ENCODE measurements at places on chromosomes 3 and 15. TPM values are rescaled to one million over a fixed set of nuclear protein-coding genes. Genes with fewer than 3 reads are reported as not detected.

GRCh38 chr3:61828184-61828874 lies 267.0 kb downstream of the PTPRG start:
- no peak overlapping the region for H3K4me3 ChIP-seq
- no peak for DNase-seq

The SCN11A gene
- 0.08 TPM for total RNA-seq

GRCh38 chr3:138809500-138810256 lies 25.1 kb downstream of the PIK3CB start:
- no peaks in the 10 kb centered on the region for H3K36me3 ChIP-seq
- no peak overlapping the region for H3K4me3 ChIP-seq
- peaks cover 7% of the 10 kb centered on the region for H3K4me1 ChIP-seq
- no peak overlapping the region for H3K27ac ChIP-seq
- no peak for DNase-seq
- no peaks in the 10 kb centered on the region for H3K27me3 ChIP-seq

The BTLA gene
- total RNA-seq: 0.56 TPM

DNA sequence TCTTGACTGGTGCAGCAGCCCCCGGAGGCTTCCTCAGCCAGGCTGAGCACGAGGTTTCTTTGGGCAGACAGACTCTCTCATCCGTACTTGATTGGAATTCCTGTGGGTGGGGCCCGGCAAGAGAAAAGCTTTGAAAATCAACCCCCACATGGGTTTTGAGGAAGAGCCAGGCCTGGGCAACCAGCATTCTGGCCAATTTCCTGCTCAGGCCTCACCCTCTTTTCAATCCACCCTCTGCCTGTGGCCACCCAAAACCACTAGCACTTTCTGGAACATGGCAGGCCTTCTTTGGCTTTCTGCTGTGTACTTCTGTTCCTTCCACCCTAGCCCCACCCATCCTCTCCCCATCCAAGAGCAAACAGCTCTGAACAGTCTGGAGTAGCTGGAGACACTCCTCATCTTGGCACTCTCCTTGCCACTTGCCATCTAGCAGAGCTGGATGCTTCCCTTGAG lies 5.9 kb downstream of the MYO5C start:
- no peaks in the 10 kb centered on the region for H3K27me3 ChIP-seq
- H3K36me3 ChIP-seq: no peaks in the 10 kb centered on the region
- no peak overlapping the region for H3K4me3 ChIP-seq
- DNase-seq: no peak

GRCh38 chr15:69000091-69000490 lies 14.4 kb upstream of the NOX5 start:
- no peaks in the 10 kb centered on the region for H3K36me3 ChIP-seq
- H3K27ac ChIP-seq: no peak overlapping the region
- H3K27me3 ChIP-seq: peaks cover under 1% of the 10 kb centered on the region
- no peaks in the 10 kb centered on the region for H3K4me1 ChIP-seq
- H3K4me3 ChIP-seq: no peak overlapping the region

The PLA2G4E gene
- total RNA-seq: not detected

GRCh38 chr3:120113128-120114116 lies 19.2 kb upstream of the GSK3B start:
- no peak overlapping the region for H3K4me3 ChIP-seq
- H3K27me3 ChIP-seq: no peaks in the 10 kb centered on the region
- H3K4me1 ChIP-seq: no peaks in the 10 kb centered on the region
- DNase-seq: no peak
- no peak overlapping the region for H3K27ac ChIP-seq

- DNase-seq: no peak
- no peaks in the 10 kb centered on the region for H3K27me3 ChIP-seq
- H3K4me1 ChIP-seq: no peaks in the 10 kb centered on the region
- H3K36me3 ChIP-seq: no peaks in the 10 kb centered on the region
- no peak overlapping the region for H3K4me3 ChIP-seq
Measured at GRCh38 chr3:171339598-171339997, 120.6 kb downstream of the TNIK start.
